ENCODE measurements at places on chromosomes 3 and 15.

- no peak for DNase-seq
Measured at GRCh38 chr3:189512821-189513220, 118.4 kb upstream of the TP63 start.

GRCh38 chr15:39578851-39579486, 1.9 kb upstream of the THBS1 start:
- DNase-seq: no peak

GRCh38 chr15:91281947-91282346, 181.9 kb downstream of the SV2B start:
- no peak for DNase-seq

DNA sequence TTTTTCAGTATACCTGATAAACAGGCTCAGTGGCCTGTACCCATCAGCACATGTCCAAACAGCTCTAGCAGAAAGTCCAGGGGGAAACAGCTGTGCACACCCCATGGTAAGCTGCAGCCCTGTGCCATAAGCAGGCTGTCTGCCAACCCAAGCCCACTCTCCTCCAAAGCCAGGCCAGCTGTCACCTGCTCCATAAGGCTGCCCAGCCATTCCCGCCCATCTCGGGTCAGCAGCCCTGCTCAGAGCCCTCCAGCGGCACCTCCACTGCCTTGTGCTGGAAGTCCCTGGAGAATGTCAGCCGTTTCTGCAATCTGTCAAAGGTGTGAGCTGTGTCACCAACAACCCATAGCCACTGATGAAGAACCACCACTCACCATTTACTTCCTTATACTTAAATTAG, 82.0 kb downstream of the NTRK3 start:
- DNase-seq: no peak

GRCh38 chr15:37792351-37792750, 142.1 kb upstream of the TMCO5A start:
- DNase-seq: no peak

DNA sequence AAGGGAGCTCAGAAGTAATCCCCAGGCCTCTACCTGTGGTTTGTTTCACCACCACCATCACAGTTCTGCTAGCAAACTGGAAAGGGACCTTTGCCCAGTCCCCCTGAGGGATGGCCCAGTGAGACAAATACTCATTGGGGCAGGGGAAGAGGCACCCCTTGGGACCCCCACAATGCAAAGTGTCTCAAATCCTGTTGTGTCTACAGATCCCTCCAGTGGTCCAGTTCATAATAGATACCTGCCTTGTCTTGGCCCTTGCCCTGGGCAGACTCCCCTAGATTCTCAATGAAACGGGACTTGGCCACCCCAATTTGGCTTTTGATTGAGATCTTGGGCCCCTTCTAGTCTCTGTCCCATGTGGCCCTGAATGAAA, 43.8 kb upstream of the RAB6B start:
- DNase-seq: no peak

- no peak for DNase-seq
Measured at GRCh38 chr3:146449613-146450012, 19.7 kb downstream of the PLSCR2 start.

- peak; percentile 31 for DNase-seq
Measured at GRCh38 chr3:12662593-12663400, 1.1 kb downstream of the RAF1 start.

DNA sequence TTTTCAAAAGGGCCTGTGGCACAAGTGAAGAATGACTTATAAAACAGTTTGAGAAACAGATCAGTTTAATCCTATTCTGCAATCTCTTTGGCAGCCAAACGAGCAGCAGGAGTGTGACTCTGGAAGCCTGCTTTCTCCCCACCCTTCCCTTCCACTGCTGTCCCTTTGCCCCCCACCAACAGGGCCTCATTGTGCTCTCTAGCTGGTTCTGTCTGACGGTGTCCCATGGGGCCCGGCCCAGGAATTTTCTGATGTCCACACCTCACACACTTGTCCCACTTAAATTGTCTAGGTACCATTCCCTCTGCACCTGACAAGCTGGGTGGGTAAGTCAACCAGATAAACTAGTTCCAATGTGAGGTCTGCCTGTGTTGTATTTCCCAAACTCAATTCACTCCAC, 16.4 kb downstream of the SLCO2A1 start:
- DNase-seq: no peak

GRCh38 chr15:64464276-64465005, 4.1 kb downstream of the ZNF609 start:
- DNase-seq: no peak

GRCh38 chr3:94115482-94115881, 52.6 kb downstream of the NSUN3 start:
- no peak for DNase-seq

DNA sequence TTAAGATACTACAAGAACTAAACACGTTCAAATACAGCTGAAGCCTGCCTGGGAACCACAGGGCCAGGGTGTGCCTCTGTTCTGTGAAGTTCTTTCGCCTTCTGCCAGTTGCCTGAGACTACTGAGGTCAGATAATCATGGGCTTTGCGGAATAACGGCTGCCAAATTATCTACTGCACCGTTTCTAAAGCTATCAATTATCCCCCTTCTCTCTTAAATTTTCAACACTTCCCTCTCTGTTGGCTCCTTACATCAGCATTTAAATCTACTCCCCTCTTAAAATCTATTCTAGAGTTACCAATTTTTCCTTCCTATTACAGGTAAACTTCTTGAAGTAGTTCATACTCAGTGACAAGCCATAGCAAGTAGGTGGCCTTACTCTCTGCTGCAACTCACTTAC, 6.2 kb upstream of the NEO1 start:
- no peak for DNase-seq

DNA sequence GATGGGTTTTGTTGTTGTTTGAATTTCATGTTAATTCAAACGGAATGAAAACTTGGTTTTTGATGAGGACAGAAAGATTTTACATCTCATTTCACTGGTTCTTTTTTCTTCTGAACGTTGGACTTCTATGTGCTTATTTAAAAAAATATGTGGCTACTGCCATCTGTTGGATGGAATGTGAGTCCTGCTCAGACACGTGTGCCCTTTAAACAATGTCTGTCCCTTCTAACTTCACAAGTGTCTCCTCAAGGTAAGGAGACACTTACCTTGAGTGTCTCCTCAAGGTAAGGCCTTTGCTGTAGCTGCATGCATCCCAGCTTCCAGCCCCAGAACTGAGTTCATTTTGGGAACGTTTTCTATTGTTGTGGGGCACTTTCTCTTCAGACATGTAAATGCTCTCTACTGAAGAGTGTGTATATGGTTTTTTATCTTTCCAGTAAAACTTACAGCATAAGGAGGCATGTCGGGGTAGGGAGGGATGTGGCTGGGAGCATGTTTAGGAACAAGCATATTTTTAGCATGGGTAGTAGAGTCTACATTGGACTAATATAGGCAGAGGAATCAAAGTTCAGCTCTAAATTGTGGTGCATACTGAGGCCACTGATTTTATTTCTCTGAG, 63.1 kb upstream of the UBE3A start:
- DNase-seq: no peak

DNA sequence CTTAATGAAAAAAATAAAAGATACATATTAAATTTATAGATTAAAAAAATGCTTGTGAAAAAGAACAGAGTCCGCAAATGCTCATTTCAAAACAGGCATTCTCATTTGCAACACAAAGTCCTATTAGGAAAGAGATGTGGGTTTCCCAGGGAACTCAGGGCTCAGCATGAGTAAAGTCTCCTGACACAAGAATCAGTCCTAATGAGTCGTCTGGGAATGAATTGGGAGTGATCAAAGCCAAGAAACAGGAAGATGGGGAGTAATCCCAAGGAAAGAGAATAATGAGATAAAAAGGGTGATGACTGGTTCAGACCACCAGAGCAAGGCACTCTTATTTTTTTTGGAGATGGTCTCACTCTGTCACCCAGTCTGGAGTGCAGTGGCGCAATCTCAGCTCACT, 443.7 kb downstream of the NR2F2 start:
- no peak for DNase-seq

GRCh38 chr15:74422265-74422651, 11.5 kb downstream of the SEMA7A start:
- DNase-seq: no peak

DNA sequence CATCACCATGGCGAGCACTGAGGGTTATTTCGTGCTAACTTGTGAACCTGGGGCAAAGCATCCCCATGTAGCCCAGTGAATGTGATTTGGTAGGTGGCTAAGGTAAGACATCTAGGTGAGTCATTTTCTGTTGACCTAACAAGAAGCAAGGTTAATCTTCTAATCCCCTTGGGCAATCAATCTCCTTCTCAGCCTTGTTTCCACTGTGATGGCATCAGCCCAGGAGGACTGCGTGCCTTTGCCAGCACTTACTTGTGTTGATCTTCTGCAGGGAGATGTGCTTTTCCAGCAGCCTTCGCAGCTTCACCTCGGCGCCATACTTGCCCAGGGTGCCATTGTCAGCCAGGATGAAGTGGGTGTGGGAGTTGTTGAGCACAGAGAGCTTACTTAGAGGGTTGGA, 35.7 kb downstream of the TRPM1 start:
- DNase-seq: no peak

GRCh38 chr15:37017031-37017625, 83.2 kb downstream of the MEIS2 start:
- DNase-seq: no peak

DNA sequence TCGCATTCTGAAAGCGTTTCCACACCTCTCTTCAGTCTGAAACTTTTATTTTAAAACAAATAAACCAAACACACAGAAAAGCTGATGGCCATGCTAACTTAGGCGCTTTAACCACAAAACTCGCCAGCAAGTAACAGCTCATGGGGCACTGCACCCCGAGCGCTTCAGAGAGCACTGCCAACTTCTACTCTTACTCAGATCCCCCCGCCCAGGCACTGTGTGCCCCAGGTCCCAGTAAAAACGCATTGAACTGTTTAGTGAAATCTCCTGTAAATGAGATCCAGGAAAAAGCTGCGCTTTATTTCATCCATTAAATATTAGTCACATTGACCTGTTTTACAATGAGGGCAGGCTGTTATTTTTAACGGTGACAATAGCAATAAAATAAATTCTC, 99.7 kb downstream of the LRIG1 start:
- DNase-seq: no peak

- no peak for DNase-seq
Measured at GRCh38 chr3:124601190-124601589, 129.1 kb upstream of the UMPS start.

DNA sequence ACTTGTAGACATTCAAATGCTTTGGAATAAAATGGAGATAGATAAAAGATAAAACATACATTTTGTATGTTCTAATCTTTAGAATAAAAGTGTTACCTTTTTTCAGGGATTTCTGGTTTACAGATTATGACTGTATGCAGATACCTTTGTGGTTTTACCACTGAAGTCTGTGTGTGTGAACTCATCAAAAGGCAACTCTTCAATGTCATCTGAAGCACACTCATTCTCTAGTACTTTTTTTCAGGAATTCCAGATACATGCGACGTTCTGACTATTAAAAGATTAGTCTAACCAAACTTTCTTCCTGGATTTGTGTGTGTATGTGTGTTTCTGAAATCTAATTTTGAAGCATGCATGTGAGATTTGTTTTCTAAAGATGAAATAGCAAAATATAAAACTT, 188.6 kb downstream of the NLGN1 start:
- no peak for DNase-seq

DNA sequence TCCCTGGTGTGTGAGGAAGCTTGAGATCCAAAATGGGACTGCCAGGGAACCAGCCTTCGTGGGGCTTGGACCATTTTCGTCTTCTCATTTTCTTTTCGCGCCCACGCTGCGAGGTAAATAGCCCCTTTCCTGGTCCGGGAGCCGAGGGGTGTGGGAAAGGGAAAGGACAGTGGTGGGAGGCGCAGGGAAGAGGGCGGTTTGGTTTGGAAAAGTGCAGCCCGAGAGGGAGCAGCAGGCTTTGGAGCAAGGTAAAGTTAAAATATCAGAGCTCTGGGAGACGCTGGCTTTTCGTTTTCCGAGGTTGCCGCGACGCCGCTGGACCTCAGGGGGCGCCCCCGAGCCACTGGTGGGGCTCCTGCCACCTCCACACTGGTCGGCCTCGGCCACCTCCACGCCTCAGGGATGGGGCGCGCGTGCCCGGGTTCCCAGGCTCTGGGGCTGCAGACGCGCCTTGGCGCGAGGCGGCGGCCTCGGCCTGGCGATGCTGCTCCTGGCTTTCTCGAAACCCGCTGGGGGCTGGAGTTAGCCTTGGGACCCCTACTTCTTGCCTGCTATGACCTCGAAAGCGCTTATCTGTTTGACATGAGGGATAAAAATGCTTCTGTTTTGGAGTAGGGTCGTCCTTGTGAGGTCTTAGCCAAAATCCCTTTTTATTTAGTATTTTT, 3.2 kb downstream of the PTPRG start:
- no peak for DNase-seq

- DNase-seq: no peak
Measured at GRCh38 chr3:16666206-16666605, 61.0 kb upstream of the DAZL start.

- no peak for DNase-seq
Measured at GRCh38 chr15:81887912-81888311, 157.9 kb downstream of the MEX3B start.

GRCh38 chr15:100308213-100308600, 33.6 kb downstream of the ADAMTS17 start:
- DNase-seq: no peak

DNA sequence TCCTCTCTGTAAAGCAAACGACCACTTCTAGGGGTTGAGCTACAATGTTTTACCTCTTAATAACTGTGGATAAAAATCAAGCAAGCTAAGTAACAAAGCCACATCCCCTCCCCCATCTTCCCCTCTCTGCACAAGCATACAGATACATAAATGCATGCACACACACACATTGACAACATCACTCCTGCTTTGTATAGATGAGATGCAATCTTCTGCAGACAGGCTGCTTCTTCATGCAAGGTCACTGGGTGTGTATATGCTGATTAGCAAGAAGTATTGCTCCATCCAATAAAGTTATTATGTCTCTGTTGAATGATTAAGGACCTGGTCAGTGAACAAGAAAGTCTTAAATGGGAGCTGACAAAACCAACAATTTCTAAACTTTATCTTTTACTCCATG, 8.8 kb upstream of the ATP11B start:
- no peak for DNase-seq

DNA sequence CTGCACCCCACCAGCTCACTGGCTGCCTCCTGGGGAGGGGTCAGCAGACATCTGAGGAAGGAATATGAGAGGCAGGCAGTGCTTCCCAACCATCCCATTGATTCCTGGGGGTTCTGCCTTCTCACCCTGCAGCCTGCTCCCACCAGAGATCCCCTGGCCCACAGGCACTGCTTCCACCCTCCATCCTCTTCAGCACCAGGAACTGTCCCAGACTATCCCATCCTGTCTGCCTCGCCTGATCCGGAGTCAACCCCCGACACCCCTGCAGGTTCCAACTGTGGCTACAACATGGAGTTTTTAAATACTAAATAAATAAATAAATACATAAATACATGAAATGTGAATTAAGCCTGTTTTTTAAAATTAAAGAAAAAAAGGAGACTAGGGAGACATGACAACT, 43.6 kb downstream of the CACNA2D2 start:
- no peak for DNase-seq

- DNase-seq: no peak
Measured at GRCh38 chr3:183324083-183324482, 71.0 kb downstream of the B3GNT5 start.

- DNase-seq: no peak
Measured at GRCh38 chr3:88003115-88003755, 55.6 kb downstream of the CGGBP1 start.

- DNase-seq: no peak
Measured at GRCh38 chr3:25080461-25080860, 347.6 kb upstream of the RARB start.
